ENCODE measurements at places on chromosomes 12 and 14.

- DNase-seq = no peak
Observed at GRCh38 chr14:91144425-91145145, 30.7 kb downstream of the DGLUCY start.

DNA sequence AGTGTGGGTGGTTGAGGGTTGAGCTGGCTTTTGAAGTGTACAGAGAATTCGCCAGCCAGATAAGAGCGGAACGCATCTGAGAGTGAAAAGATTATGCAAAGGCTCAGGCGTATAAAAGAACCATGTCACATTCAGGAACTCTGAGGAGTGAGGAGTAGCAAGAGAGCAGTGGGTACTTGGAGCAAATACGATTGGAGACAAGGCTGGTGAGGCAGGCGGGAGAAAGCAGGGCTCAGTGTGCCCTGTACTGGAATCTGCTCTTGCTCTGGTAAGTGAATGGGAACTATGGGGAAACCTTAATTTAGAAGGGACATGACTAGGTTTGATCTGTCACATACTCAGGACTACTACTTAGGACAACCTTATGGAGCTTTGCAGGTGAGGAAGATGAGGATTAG lies 87.0 kb downstream of the PTPRB start:
- DNase-seq = no peak

GRCh38 chr12:112199136-112199535 lies 73.8 kb downstream of the TRAFD1 start:
- DNase-seq = no peak

DNA sequence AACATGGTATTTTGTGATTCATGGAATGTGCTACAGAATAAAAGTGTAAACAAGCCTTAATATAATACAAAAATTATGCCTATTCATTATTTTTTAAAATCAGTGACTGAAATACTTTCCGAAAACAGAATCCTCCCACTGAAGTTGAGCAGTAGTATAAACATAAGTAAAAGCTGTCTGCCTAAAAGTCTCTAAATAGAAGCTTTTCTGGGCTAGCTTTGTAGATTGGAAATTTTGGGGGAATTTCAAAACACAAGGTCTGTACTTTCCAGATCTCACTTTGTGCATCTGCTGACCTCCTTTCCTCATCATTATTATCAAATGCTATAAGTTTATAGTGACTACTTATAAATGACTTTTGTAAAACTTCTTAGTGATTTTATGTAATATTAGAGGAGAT lies 80.4 kb upstream of the TRHDE start:
- DNase-seq = no peak

DNA sequence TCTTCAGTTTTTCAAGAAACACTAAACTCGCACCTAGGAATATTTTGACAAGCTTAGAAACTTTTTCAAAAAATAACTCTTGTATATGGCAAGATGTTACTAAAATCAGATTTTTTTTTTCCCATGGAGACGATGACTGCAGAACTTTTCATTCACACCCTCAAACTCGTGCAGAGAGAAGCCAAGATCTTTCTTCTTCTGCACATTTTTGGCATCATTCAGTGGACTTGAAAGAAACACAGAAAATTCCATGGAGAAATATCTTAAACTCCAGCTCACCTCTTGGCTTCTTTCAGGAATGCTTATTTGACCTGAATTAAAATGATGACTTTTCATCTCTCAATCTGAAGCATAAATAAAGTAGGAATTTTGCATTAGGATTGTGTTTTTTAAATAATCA lies 919.4 kb downstream of the NRXN3 start:
- DNase-seq = no peak

DNA sequence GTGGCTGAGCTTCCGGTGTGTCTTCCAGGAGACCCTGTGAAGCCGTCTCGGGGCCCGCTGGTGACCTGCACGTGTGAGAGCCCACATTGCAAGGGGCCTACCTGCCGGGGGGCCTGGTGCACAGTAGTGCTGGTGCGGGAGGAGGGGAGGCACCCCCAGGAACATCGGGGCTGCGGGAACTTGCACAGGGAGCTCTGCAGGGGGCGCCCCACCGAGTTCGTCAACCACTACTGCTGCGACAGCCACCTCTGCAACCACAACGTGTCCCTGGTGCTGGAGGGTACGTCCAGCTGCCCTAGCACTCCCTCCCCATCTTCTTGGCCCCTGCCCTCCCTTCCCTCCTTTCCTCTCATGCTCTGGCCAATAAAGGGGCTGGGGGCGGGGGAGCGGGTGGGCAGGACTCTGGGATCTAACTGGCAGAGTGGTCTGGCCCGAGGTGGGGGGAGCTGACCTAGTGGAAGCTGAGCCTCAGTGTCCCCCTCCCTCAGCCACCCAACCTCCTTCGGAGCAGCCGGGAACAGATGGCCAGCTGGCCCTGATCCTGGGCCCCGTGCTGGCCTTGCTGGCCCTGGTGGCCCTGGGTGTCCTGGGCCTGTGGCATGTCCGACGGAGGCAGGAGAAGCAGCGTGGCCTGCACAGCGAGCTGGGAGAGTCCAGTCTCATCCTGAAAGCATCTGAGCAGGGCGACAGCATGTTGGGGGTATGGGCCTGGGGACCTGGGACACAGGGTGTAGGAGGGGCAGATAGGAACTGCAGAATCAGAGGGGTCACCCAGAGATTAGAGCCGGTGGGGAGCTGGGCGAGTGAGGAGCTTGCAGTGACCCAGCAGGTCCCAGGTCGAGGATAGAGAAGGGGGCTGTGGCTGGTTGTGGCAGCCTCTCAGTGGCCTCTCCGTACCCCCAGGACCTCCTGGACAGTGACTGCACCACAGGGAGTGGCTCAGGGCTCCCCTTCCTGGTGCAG lies 6.0 kb downstream of the ACVRL1 start:
- no peak for DNase-seq

DNA sequence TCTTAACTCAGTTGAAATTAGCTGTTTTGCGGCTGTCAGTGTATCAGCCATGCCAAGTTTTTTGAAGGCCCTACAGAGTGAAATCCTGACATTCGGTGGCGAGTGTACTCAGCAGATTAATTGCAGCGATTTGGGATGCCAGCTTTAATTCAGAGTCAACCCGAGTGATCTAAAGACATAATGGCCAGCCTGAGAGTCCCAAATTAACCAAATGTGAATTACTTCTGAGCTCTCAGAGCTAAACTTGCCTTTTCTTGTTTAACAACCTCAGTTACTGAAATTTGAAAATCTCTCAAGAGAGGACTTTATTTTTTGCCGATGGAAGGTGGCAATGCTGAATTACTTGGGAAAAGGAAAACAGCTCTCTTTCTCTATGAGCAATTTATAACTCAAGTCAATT lies 148.5 kb downstream of the GLT1D1 start:
- DNase-seq = no peak

- DNase-seq = no peak
Observed at GRCh38 chr12:70840656-70841350, 79.7 kb downstream of the PTPRR start.

GRCh38 chr12:78760906-78761305 lies 103.7 kb upstream of the SYT1 start:
- DNase-seq = no peak

GRCh38 chr14:100100032-100100703 lies 34.9 kb downstream of the EVL start:
- no peak for DNase-seq

DNA sequence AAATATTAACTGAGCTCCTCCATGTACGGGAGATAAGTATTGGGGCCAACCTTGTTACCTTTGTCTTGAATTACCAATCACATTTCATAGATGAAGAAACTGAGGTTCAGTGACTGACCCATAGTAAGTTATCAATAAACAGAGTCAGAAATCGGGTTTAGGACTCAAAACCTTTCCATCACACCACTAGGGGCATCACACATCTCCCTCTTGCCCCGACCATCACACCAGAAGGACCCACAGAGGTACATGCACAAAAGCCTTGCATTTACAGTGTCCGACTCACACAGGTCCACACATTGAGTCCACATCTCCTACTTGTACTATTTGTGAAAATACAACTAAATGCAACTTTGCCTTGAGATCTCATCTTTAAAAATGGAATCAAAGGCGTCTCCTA lies 29.4 kb downstream of the KCNA5 start:
- no peak for DNase-seq

- no peak for DNase-seq
Observed at GRCh38 chr12:25894759-25895158, 63.7 kb upstream of the RASSF8 start.

DNA sequence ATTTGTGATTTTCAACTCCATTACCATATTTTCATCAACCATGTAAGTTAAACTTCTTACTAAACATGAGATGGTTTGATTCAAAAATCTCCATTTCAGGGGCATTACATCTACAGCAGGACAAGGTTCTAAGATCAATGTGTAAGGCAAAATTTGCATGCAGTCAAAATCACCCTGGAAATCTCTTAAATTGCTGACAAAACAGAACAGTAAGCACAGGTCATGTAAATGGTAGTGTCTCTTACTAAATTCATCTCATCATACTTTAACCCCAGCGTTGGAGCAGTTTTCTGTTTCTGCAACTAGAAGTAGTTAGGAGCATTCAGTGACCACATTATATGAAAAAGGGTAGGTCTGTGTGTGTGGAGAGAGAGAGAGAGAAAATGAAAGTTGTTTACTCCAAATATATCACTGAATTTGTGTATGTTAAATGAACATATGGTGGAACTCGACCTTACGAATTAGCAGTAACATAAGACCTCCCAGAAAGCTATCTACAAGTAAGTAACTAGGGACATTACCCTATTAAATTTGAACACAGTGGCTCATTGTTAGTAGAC lies 227.5 kb downstream of the SSPN start:
- DNase-seq = no peak

All from GM10248 (cell line).